ENCODE measurements at places on chromosomes 1 and 21. TPM values are rescaled to one million over a fixed set of nuclear protein-coding genes. Genes with fewer than 3 reads are reported as not detected.

DNA sequence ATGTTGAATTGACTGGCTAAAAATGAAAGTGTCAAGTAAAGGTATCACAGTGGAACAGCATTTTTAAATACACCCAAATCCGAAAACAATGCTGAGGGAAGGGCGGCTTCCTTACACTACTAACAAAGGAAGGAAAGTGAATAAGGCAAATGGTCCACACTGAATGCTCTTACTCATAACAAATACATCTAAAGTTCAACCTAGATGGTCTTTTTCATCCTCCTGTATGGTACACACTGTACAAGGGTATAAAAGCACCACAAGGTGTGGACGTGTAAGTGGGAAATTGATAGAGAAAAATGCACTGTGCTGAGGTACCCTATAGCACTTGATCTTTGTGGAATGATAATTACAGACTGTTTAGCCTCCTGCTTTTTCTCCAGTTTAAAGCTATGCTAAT, 7.1 kb upstream of the PALMD start:
- H3K27me3 ChIP-seq: no peaks in the 10 kb centered on the region
- no peaks in the 10 kb centered on the region for H3K36me3 ChIP-seq
- H3K27ac ChIP-seq: no peak overlapping the region
- DNase-seq: no peak

DNA sequence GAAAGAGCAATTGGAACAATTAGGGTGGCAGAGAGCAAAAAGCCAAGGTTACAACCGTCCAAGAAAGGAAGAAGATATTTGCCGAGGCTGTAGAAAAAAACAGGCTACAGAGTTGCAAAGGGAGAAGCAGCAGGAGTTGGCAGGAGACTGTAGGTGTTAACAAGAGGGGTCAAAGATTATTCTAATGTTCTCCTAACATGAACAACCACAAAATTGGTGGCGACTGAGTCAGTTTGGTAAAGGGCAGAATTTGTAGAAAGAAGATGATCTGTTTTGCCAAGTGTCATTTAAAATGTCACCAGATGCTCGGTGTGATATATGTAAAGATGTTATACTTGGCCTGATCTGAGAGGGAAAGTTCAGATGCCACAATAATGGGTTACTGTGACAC, 401 bp upstream of the PRUNE1 start:
- H3K4me3 ChIP-seq: peak overlapping the region; percentile 95
- DNase-seq: no peak
- H3K27me3 ChIP-seq: no peaks in the 10 kb centered on the region
- peak overlapping the region; percentile 95 for H3K27ac ChIP-seq
- no peaks in the 10 kb centered on the region for H3K36me3 ChIP-seq

DNA sequence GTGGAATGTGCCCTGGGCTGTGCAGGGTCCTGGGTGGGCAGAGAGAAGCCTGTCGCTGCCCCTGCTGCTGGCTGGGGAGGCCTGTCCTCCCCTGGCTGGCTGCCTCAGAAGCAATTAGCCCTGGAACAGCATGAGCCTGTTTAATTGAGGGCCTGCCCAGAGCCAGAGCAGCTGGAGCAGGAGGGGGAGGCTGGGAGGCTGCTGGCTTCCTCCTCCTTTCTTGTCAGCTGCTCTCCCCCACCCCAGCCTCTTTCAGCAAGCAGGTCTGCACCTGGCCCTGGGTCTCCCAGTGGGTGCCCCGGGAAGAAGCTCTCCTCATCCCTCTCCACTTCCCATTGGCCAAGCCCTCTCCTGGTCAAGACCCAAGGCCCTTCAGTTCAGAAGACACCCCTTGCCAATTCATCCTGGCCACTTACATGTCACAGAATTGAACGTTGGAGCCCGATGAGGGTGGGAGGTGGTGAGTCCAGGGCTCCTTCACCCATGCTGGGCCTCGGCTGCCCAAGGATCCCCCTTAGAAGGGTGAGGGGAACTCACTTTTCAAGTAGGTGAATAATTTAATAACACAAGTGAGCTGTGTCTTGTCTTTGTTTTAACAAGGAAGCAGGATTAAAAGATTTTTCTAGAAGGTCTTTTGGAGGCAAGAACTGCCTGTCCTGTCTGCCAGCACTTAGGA, 13.2 kb downstream of the AMPD2 start:
- no peak for DNase-seq
- peaks cover 3% of the 10 kb centered on the region for H3K36me3 ChIP-seq
- no peaks in the 10 kb centered on the region for H3K27me3 ChIP-seq
- peaks cover 14% of the 10 kb centered on the region for H3K4me1 ChIP-seq
- H3K4me3 ChIP-seq: no peak overlapping the region

DNA sequence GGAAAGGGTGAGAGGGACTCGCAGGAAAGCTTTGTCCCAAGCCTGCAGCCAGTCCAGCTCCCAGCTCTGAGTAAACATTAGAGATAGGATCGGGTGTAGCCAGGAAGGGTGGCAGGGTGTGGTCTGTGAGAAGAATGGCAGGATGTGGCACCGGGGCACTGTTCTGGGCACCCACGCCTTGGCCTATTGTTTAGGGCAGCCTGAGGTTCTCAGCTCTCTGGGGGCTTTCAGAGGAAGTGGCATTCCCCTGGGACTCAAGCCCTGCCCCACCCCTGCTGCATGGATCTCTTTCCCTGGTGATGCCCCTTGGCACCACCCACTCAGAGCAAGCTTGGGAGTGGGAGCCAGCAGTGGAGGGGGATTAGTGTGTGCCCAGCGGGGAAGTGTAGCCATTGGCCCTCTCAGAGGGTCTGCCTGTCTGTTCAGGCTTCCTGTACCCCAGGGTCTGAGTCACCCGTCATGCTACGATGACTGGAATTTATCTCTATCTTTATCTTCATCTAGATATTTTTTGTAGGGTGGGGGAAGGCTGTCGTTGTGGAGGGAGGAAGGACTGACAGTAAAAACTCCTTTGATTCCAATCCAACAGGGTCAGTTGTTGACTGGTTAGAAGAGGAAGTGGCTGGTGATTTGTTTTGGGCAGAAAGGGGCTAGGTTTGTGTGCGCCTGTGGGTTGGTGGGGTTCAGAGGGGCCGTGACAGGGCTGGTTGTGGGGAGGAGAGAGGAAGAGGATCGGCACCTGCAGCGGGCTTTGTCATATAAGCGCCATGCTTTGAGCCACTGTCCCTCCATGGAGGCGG, 31.6 kb downstream of the SOX13 start:
- H3K4me3 ChIP-seq: peak overlapping the region; percentile 11
- peak overlapping the region; percentile 81 for H3K27ac ChIP-seq
- H3K4me1 ChIP-seq: peaks cover 64% of the 10 kb centered on the region
- DNase-seq: no peak
- H3K27me3 ChIP-seq: no peaks in the 10 kb centered on the region

GRCh38 chr1:210901981-210902770, 231.8 kb downstream of the KCNH1 start:
- DNase-seq: no peak
- H3K4me3 ChIP-seq: no peak overlapping the region
- H3K27ac ChIP-seq: no peak overlapping the region
- H3K4me1 ChIP-seq: peaks cover 19% of the 10 kb centered on the region
- H3K27me3 ChIP-seq: peaks cover 6% of the 10 kb centered on the region
- no peaks in the 10 kb centered on the region for H3K36me3 ChIP-seq

DNA sequence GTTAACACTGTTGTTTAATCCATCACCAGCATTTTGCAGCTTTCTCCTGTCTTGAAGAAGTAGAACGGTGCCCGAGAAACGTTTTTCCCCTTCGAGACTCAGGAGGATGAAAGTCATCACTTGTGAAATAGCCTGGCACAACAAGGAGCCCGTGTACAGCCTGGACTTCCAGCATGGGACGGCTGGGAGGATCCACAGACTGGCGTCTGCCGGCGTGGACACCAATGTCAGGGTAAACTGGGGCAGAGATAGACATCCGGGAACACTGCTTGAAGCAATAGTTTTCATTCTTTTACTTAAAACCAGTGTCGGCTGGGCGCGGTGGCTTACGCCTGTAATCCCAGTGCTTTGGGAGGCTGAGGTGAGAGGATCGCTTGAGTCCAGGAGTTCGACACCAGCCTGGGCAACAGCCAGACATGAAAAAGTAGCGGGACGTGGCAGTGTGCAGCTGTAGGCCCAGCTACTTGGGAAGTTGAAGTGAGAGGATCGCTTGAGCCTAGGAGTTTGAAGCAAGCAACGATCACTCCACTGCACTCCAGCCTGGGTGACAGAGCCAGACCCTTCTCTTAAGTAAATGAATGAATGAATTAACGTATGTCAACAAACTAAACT, 945 bp downstream of the CHAF1B start:
- H3K36me3 ChIP-seq: peaks cover 18% of the 10 kb centered on the region
- no peak overlapping the region for H3K27ac ChIP-seq
- no peaks in the 10 kb centered on the region for H3K27me3 ChIP-seq
- H3K4me3 ChIP-seq: peak overlapping the region; percentile 90
- no peak for DNase-seq

- H3K36me3 ChIP-seq: no peaks in the 10 kb centered on the region
- no peak overlapping the region for H3K4me3 ChIP-seq
- peaks cover 10% of the 10 kb centered on the region for H3K4me1 ChIP-seq
- H3K27me3 ChIP-seq: no peaks in the 10 kb centered on the region
These were observed 7.3 kb downstream of the PPP2R5A start for GRCh38 chr1:212292250-212293105.

DNA sequence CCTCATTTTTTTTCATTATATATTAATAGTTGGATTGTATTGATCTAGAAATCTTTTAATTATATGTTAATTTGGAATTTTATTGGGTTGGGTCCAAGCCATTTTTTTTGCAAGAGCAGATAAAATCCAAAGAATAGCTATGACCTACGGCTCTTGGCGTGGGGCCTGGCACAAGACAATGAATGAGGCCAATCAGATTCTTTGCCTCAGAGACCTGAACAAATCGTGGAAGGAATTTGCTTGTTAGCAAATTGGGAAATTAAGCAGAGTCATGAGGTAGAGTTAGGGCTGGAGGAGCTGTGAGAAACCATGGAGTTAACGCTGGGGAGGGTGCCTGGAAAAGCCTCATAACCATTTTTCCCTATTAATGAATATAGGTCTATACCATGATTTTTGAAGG, 40.1 kb downstream of the CAMSAP2 start:
- DNase-seq: no peak
- H3K27me3 ChIP-seq: no peaks in the 10 kb centered on the region
- peaks cover 25% of the 10 kb centered on the region for H3K4me1 ChIP-seq
- H3K36me3 ChIP-seq: peaks cover 42% of the 10 kb centered on the region

DNA sequence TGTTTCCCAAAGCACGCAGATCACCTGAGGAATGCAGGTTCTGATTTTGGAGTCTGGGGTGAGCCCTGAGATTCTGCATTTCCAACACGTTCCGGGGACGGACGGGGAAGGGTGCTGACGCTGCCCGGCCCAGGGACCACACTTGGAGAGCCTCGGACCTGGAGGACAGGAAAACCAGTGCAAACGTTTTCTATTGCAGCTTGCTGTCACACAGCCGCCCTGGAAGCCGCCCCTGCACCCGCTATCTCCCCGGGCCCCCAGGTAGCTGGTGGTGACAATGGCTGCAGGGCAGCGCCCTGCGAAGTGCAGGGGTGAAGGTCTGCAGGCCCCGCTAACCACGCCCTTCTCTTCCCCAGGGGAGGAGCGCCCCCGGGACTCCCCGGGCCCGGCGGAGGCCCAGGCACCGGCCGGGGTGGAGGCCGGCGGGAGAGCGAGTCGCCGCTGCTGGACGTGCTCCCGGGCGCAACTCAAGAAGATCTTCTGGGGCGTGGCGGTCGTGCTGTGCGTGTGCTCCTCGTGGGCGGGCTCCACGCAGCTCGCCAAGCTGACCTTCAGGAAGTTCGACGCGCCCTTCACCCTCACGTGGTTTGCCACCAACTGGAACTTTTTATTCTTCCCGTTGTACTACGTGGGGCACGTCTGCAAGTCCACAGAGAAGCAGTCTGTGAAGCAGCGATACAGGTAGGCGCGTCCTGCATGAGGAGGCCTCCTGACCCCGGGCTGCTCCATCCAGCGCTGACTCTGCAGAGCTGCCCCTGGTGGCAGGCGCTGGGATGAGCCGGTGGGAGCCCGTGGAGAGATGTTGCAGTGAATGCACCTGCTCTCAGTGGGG, 142.0 kb upstream of the COA6 start:
- H3K36me3 ChIP-seq: no peaks in the 10 kb centered on the region
- DNase-seq: no peak
- H3K27me3 ChIP-seq: no peaks in the 10 kb centered on the region

- H3K36me3 ChIP-seq: no peaks in the 10 kb centered on the region
- no peak overlapping the region for H3K4me3 ChIP-seq
- no peak for DNase-seq
- peaks cover 4% of the 10 kb centered on the region for H3K4me1 ChIP-seq
- H3K27ac ChIP-seq: no peak overlapping the region
These were observed 3.3 kb upstream of the ATP1A4 start for GRCh38 chr1:160148121-160148520.

DNA sequence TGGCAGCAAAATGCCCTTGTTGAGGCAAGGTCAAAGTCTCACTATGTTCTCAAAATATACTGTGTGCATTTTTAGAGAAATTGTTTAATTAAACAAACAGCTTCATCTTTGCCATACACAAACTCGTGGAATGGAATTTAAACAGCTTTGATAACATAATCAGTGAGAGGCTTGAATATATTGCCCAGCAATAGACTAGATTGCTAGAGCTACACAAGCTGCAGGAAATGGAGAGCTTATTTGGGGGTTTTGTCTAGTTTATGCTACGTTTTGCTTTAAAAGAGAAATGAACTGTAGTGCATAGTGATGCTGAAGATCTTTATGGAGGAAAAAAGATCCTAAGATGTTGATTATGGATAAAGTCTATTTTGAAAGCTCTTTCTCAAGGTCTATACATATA, 166.8 kb upstream of the HMCN1 start:
- H3K4me3 ChIP-seq: no peak overlapping the region
- H3K27me3 ChIP-seq: no peaks in the 10 kb centered on the region
- H3K27ac ChIP-seq: no peak overlapping the region
- no peaks in the 10 kb centered on the region for H3K4me1 ChIP-seq

- H3K36me3 ChIP-seq: no peaks in the 10 kb centered on the region
These were observed 126.4 kb downstream of the CLIC6 start for GRCh38 chr21:34795175-34795547.

DNA sequence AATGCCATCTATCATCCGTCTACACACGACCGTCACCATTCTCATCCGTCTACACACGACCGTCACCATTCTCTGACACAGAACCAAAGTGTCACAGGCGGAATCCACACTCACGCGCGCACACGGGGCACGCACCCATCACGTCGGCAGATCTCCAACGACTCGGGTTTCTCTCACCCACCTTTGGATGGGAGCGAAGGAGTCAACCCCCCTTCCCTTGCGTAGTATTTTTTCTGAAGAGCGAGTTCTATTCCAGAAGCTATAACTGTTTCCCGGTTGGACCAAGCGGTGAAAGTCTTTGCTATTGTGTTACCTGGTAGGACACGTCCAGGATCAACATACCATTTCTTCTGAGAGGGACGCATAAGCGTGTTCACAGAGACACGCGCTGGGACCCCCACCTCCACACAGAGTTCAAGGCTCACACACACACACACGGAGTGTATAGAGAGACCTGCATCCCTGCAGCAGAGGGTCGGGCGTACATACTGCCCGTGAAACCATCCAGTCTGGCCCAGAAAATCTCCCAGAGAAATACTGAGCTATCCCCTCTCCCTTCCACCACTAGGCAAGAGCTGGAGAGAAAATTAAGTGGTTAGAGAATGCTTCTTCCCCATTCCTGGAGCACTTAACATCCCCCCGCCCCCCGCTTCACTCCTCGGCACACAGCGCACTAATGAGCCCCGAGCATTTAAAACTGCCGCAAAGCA, 741 bp downstream of the DUSP10 start:
- peaks cover 2% of the 10 kb centered on the region for H3K36me3 ChIP-seq
- H3K4me1 ChIP-seq: peaks cover 6% of the 10 kb centered on the region
- H3K4me3 ChIP-seq: no peak overlapping the region
- peaks cover 23% of the 10 kb centered on the region for H3K27me3 ChIP-seq
- no peak overlapping the region for H3K27ac ChIP-seq
- peak; percentile 5 for DNase-seq

TNFRSF9 gene
- total RNA-seq: 0.28 TPM

ZNF648 gene
- total RNA-seq: 0.77 TPM

SPRR2B gene
- not detected for total RNA-seq

HAO2 gene
- not detected for total RNA-seq

TMEM167B gene
- 26.1 TPM for total RNA-seq

A3GALT2 gene
- not detected for total RNA-seq

GRIK3 gene
- total RNA-seq: 2.4 TPM

TMCC2 gene
- total RNA-seq: 16.1 TPM

PLPPR4 gene
- total RNA-seq: not detected

TENT5C gene
- total RNA-seq: 1.3 TPM

COL11A1 gene
- 25.1 TPM for total RNA-seq
